ENCODE measurements at places on chromosomes 3 and 15.

- no peak for DNase-seq
Measured at GRCh38 chr3:188658606-188659005, 504.6 kb downstream of the LPP start.

GRCh38 chr3:140906785-140907184, 34.9 kb upstream of the SLC25A36 start:
- no peak for DNase-seq

DNA sequence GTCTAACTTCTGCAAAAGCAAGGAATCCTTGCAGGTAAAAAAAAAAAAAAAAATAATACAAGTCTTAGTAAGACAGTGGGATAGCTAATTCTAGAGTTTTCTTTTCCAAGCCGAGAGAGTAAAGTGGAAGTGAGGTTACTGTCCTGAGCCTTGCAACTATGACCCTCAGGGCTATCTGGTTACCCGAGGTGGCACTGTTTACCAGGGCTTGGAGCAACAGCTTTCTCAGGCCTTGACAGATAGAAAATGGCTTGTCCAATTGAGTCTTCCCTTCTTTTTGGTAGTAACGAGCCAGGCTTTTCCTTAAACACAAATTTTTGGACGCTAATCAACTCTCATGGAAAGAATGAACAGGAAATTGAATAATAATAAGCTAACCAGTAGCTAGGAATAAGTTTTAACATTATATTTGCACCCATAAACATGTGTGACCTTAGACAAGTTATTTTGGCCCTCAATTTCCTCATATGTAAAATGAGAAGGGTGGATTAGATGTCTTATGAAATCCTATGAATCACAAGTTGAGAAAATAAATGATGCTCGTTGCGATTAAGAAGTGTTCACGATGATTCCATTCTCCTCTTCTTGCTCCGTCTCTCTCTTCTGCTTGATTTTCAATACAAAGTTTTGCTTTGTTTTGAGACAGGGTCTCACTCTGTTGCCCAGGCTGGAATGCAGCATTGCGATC, 236.9 kb upstream of the KBTBD8 start:
- no peak for DNase-seq

DNA sequence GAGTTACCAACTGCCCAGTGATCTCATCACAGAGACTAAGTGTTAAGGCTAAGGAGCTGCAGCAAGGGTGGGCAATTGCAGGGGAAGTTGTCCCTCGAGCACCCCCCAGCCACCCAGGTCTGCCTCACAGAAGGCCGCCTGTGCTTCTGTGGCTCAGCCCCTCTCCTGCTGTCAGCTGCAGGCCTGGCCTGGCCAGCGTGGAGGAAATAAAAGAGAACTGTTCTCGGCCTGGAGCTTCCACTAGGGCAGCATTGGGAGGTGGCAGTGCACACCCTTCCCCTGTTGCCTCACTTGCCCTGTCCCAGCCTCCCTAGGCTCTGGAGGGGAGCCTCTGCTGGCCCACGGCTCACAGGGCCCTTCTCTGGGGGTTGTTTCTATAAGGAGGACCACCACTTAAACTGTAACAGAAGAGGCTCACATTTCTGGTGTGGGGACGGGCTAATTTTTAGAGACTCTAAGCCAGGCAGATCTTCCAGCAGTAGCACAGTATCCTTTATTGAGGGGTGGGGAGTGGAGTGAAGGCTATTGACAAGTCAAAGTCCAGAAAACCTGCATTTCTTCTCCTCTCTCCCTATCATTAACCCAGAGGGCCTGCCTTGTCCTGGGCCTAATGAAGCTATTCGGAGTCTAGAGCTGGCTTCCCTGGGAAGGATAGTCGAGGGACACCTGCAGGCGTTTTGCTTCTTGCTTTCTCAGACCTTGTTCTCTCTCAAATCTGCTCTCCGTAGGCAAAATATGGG, 75.6 kb upstream of the ADPGK start:
- no peak for DNase-seq

DNA sequence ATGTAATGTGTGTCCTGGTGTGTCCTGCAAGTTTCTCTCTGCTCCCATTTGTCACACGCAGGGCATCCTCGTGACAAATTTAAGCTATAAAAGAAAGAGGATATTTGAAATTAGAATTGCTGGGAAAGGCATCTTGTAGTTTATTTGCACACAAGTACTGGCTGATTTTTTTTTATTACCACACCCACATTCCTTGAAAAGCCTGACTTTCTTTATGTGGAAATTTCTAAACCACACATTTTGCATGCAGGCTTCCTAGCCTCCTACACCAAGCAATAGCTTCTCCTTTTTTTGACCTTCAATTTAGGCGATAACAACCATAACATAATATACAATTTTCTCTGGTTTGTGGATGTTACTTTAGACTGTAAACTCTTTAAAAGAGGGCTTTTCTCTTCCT, 126.1 kb downstream of the SERPINI1 start:
- DNase-seq = no peak

- DNase-seq = no peak
Measured at GRCh38 chr15:73906346-73907034, 19.8 kb upstream of the LOXL1 start.

GRCh38 chr3:193590088-193590856, 2.7 kb upstream of the OPA1 start:
- peak; percentile 80 for DNase-seq

DNA sequence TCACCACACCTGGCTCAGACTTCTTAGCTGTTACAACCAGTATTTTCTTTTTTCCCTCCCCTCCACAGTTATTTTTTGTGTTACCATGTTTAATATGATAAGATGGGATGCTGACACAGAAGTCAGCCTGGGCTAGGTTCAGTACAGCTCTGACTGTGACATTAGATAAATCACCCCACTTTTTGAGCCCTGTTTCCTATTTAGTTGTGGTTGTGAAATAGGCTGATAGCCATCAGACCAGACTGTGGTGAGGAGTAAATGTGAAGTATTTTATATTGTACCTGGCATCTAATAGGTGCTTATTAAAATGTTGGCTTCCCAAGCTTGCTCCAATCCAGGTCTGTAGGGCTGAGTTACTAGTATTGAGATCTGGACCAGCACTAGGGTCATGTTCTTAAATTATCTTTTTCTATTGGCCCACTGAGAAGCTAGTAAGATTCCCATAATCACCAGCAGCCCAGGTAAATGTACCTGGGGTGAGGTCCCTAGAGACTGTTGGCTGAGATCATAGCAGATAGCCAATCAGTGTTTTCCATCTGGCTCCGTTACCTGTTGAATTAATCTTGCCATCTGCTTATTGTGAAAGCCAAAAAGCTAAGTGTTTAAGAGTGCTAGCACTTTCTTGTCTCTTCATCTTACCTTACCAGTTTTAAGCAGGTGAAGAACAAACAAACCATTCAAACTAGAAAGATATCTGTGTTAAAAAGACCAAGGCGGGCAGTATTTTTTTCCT, 61.0 kb downstream of the CCK start:
- DNase-seq = no peak

DNA sequence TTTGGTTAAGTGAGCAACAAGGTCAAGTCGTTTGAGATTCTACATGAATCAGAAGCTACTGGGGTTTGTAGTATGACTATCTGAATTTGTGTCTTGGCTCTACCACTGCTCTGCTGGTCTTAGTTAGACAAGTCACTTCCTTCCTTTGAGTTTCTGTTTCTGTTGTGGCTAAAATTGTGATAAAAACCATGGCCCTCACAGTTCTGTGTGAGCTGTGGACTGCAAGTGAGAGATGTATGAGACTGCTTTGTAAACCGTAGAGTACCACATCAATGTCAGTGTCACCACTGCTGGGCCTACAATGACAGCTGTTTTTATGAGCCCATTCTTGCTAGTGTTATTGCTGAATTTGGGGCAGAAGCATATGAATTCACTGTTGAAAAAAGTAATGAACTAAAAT, 32.7 kb downstream of the RARB start:
- no peak for DNase-seq

- no peak for DNase-seq
Measured at GRCh38 chr15:92914768-92915221, 14.7 kb downstream of the CHD2 start.

DNA sequence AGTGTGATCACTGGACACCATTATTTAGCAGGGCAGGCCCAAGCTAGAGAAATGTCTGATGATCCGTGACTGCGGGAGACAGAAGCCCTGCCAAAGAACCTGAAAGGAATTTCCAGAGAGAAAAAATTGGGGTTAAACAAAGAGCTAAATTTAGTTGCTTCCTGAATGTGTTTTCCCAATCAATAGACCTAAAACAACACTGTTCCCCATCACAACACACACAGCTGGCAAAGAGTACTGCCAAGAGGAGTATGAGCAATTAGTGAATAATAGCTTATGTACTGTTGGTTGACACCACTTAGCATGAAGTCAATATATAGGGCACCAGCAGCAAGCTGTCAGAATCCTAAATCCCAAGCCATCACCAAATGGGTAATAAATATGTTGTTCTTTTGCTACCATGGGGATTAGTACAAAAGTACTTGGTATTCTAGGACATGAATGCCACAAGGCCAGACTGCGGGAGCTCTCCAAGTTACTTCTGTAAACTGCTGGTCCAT, 35.7 kb downstream of the CLK3 start:
- DNase-seq = no peak

DNA sequence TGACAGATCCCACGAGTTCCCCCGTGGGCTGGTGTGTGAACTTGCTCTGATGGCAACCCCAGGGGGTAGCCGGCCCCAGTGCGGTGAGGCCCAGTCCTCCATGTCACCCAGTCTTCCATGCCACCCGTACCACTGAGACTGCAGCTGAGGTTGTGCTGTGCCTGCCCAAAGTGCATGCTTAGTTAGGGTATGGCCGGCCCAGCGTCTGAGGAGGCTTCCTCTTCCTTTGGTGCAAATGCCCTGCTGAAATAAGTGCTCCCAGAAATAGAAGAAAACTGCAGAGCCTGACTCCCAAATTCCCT, 31.5 kb downstream of the MGLL start:
- DNase-seq = no peak

GRCh38 chr15:25803541-25803940, 59.6 kb downstream of the ATP10A start:
- DNase-seq = no peak

DNA sequence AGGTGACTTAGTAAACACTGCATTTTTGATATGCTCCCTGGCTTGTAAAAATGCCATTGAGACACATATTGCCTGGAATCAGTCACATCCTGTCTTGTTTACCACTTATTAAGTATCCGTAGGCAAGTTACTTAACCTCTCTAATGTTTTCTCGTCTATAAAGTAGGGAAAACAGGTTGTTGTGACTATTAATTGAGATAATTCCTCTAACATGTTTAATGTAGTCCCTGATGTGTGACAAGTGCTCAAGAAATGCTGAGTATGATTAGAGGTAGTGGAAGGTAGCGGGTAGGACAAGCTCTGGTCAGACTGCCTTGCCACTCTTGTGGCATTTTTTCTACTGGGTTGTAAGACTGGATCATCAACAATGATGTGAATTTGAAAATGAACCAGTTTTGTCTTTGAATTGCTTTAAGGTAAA, 54.1 kb downstream of the NFKBIZ start:
- no peak for DNase-seq

GRCh38 chr15:75620058-75620820, 5.3 kb downstream of the SNUPN start:
- no peak for DNase-seq

DNA sequence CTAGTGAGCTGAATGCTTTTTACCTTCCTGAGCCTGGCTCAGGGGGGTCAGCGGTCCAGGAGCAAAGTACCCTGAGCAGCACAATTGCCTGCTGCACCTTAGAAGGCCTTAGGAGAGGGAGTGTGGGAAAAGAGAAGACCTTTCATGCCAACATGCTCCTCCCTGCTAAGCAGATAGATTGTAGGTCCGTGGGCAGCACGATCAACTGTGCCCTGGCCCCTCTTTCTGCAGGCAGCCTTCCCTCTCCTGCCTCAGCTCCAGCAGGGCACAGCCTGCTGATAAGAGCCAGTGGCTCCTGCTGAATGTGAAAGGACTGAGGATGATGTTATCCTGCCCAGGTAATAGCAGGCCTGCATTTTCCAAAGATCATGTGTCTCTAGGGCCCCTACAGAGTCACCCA, 4.1 kb downstream of the CORO2B start:
- DNase-seq = no peak

DNA sequence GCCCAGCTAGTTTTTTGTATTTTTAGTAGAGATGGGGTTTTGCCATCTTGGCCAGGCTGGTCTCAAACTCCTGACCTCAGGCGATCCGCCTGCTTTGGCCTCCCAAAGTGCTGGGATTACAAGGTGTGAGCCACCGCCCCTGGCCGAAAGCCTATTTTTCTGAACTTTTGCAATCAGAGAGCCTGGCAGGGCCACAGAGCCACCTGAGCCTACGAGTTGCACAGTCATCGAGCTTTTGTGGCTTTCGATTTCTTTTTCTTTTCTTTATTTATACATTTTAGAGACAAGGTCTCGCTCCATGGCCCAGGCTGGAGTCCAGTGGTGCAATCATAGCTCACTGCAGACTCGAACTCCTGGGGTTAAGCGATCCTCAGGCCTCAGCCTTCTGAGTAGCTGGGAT, 140.4 kb downstream of the NSMCE3 start:
- DNase-seq = no peak

- DNase-seq = no peak
Measured at GRCh38 chr3:125219261-125219701, 6.7 kb upstream of the SLC12A8 start.

DNA sequence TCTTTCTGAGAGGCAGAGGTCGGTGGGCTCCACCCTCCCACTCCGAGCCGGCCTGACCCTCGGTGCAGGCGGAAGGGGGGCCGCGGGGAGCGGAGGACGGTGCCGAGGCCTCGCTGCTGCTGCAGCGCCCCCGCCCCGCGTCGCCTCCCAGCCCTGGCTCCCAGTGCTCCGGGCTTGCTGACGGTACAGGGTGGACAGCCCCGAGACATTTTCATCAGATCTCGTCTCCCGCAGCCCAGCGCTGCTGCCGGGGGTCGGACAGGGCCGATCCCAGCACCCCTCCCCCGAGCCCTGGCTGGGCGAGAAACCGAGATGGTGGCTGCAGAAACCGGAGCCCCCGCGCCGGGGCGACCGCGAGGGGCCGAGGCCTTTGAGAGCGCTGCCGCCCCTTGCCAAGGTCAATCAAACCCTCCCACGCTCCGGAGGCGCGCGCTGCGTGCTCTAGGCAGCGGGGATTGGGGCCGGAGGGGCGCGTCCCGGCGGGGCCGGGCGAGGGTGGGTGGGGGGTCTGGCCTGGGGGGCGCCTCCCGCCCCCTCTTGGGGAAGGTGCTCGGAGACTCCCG, 42.5 kb downstream of the EPHB3 start:
- no peak for DNase-seq

GRCh38 chr3:109023656-109024254, 70.1 kb upstream of the GUCA1C start:
- peak; percentile 27 for DNase-seq

GRCh38 chr3:142509079-142509478, 61.2 kb upstream of the XRN1 start:
- DNase-seq = no peak

DNA sequence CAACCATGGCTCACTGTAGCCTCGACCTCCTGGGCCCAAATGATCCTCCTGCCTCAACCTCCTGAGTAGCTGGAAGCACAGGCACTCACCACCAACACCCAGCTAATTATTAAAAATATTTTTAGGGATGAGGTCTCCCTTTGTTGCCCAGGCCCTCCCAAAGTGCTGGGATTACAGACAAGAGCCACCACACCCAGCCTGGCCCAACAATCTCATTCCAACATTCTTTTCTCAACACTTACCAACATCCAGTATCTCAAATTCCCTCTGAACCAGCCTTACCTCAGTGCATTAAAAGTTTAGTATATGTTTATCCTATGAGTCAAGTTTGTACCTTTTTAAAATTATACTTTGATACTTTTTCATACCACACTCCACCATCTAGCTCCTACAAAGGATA, 25.0 kb downstream of the ANXA2 start:
- no peak for DNase-seq
